ENCODE measurements at places on chromosomes 7 and 10.
A peak's percentile ranks its signal among the peaks of the same experiment; 100 is the strongest.

DNA sequence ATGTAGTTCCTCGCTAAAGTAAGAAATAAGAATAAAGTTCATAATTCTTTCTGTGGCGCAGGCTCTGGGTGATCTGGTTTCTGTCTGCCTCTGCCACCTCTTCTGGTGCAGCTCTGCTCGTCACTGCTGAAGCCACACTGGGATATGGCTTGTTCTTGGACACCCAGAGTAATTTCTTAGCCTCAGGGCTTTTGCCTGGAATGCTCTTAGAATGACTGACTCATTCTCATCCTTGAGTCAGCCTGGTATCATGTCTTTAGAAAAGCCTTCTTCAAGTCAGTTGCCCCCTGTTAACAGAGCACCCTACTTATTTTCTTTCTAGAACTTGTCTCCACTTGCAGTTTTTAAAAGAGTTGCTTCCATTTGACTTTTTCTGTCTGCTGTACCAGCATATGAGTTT, 2.0 kb downstream of the ZSCAN25 start:
- DNase-seq = no peak

- no peak for DNase-seq
These were observed 574 bp downstream of the UTF1 start for GRCh38 chr10:133230387-133231195.

- DNase-seq = no peak
These were observed 136.2 kb downstream of the DIP2C start for GRCh38 chr10:553233-553632.

- DNase-seq = peak; percentile 26
These were observed 1.6 kb upstream of the IDI1 start for GRCh38 chr10:1050554-1050953.

- no peak for DNase-seq
These were observed 202.0 kb upstream of the LRRTM3 start for GRCh38 chr10:66723608-66724400.
